SK-N-SH (cell line): ENCODE measurements at places on chromosomes 7 and 10.
A peak's percentile ranks its signal among the peaks of the same experiment; 100 is the strongest.

DNA sequence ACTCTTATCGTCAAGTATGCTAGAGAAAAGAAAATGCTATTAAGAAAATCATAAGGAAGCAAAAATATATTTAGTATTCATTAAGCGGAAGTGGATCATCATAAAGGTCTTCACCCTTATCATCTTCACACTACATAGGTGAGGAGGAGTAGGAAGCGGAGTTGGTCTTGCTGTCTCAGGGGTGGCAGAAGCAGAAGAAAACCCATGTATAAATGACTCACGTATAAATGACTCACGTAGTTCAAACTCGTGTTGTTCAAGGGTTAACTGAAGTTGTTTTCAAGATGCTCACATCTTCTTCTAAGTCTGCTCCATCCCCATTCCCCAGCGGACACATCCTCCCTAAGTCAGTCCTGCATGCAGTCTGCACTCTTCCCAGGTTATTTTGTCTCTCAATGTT is 72.4 kb downstream of the SFMBT2 start:
- DNase-seq = no peak

DNA sequence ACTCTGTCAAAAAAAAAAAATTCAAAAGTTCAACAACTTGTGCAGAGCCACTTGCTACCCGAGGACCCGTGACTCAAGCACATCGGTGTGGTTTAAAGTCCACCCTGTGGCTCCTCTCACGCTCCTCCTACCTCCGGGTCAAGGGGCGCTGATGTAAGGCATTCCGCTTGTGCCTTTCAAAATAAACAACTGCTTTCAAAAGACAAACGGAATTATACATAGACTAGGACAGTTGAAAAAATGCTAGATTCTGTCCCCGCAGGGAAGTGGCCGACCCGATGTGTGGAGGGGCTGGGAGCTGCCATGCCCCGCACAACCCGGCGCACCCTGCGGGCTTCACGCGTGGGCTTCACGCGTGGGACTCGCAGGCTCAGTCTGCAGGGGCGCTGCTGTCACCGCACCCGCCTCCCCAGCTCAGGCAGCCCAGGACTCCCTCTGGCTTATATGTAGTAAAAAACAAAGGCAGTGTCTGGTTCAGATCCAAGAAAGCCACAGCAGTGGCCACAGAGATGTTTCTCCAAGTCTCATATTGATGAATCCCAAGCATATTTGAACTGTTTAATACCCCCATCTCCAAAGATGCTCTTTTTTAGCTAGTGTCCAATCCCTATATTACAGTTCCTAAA is 239.7 kb upstream of the INHBA start:
- no peak for DNase-seq

DNA sequence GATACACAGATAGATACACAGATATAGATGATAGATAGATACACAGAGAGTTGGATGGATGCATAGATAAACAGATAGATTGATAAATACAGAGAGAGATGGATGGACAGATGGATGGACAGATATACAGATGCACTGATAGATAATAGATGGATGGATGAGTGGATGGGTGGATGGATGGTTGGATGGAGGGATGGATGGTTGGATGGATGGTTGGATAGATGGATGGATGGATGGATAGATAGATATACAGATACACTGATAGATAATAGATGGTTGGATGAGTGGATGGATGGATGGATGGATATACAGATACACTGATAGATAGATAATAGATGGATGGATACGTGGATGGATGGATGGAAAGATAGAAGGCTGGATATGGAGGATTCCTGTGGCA is 290.0 kb upstream of the SHH start:
- no peak for DNase-seq

GRCh38 chr10:92756201-92757065 is 66.7 kb downstream of the HHEX start:
- DNase-seq = no peak

- no peak for DNase-seq
These were observed 446.6 kb downstream of the GFRA1 start for GRCh38 chr10:115826396-115826795.

DNA sequence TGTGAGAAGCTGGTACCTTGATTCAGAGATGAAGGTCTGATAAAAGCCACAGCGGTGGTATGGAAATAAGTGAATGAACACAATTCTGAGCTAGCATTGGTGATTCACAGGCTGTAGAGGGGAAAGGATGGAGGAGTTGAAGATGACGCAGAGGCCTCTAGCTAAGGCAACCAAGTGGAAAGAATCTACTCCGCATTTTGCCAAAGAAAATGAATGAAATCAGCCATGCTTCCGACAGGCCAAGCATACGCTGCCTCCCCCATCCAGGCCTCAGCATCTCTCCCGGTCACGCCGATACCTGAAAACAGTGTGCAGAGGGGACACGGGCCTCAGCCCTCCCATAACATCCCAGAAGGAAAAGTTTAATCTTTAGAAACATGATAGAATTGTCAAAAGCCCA is 124.3 kb upstream of the UNC5B start:
- no peak for DNase-seq

DNA sequence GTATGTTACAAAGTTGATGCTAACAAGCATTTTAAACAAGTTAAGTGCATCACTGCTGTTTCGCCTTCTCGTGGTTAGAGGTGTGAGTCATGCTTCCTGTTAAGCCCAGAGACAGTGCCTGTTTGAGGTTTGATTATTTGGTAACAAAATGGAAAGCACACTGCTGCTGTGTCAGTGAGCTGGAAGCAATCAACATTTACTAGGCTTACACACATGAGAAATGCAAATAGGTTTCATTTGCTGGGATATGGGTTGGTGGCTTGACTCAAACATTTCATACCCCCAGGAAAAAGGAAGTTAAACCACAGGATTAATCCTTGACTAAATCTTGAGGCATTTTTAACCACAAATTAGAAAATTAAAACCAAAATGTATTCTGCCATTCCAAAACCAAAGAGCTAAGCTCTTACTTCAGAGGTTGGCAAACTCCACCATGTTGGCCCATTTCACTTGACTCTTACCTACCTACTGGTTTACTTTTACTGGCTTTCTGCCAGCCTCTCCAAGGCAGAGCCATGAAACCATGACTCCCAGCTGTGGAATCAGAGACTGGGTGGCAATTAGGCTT is 139.2 kb downstream of the ETV1 start:
- DNase-seq = peak; percentile 25

GRCh38 chr10:32156031-32156495 is 99.8 kb upstream of the KIF5B start:
- no peak for DNase-seq

- DNase-seq = no peak
These were observed 307.4 kb upstream of the AOAH start for GRCh38 chr7:37031571-37032257.

- DNase-seq = no peak
These were observed 146.7 kb upstream of the KLF14 start for GRCh38 chr7:130880668-130881067.

- no peak for DNase-seq
These were observed 41.4 kb upstream of the ADO start for GRCh38 chr10:62763155-62763554.

DNA sequence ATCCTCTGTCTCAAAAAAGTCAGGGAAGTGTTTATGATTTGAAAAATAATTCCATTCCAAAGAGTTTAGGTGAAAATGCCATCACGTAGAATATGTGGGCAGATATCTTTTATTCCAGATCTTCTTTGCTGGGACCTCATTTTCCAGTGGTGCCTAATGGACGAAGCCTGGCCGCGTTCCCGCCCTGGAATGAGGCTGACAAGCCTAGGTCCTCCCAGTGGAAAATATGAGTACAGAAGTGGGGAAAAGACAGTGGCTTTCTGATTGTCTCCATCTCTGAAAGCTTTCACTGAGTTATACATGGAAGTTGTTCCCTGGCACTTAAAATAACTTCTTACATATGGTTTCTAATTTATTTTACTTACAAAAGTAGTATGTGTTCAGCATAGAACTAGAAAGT is 139.4 kb downstream of the TACC2 start:
- no peak for DNase-seq

- no peak for DNase-seq
These were observed 64.0 kb upstream of the CTTNBP2 start for GRCh38 chr7:117937049-117937752.

DNA sequence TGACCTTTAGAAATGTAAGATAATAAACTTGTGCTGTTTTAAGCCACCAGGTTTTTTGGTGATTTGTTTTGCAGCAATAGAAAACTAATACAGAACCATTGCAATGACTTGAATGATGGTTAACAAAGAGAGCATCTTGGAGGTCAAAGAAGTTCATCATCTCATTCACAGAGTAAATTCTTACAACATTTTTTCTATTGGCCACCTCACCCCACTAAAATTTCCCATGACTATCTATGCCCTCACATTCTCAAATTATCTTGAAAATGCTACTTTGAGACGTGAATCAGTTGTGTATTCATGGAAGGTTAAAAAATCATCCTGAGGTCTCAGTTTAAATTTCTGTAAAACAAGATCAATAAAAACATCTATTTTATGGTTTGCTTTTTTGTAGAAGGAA is 754.2 kb downstream of the SORCS1 start:
- no peak for DNase-seq

- DNase-seq = no peak
These were observed 90.3 kb upstream of the FAM133B start for GRCh38 chr7:92680442-92680841.

GRCh38 chr7:2723138-2723850 is 35.3 kb downstream of the AMZ1 start:
- DNase-seq = no peak

DNA sequence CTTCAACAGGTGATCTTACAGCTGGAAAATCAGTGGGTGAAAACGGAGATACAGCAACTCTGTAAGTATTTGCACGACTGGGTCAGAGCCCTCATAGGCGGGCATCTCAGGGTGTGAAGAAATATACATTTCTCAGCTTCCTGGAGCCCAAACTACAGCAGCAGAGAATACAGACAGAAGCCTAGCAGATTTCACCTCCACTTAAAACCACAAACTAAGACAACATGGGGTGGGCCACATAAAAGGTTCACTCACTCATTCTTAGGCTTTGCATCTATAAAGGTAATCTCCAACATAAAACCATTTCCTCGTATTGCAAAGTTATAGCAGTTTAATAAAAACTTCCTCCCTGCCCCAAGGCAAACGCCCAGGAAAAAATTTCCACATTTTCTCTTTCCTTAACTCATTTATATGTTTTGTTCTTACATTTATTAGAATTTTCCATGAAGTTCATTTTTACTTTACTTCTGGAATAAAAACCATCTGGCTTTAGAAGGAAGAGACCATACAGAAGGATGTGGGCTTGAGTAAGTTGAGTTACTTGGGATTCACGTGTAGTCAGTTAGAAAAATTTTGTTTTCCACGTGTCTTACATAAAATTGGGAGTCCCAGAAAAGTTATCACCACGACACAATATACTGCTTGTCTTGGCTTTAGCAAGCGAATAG is 327.1 kb downstream of the FRMD4A start:
- no peak for DNase-seq

- no peak for DNase-seq
These were observed 44.7 kb upstream of the ZMIZ2 start for GRCh38 chr7:44703921-44704320.

- DNase-seq = no peak
These were observed 5.8 kb upstream of the AEBP1 start for GRCh38 chr7:44098092-44099068.

GRCh38 chr10:44863344-44864047 is 47.6 kb upstream of the TMEM72 start:
- no peak for DNase-seq

DNA sequence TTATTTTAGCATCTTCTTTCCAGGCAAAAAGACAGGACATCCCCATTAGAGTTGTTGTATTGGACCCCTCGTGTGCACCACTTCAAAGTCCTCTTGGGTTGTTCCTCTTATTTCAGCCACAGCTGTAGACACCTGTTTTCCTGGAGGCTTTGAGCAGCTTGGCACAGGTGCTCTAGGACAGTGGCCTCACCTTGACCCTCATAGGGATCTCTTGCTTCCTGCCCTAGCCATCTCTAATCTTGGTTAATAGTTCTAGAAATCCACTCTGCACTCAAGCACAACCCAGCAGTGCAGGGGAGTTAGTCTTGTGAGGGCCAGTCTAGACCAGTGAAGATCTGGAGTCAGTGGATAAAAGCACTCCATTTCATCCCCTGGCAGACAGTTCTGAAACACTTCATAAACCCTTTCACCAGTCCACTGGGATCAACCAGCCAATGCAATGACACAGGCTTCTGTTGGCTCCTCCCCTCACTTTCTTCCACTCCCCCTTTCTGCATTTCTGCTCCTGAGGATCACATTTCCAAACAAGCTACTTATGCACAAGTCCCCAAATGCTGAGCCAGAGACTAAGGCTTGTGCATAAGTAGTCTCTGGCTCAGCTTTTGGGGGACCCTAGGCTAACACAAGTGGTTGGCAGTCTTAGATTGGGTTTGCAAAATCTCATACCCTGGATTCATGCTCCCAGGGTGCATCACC is 131.5 kb upstream of the LAMB4 start:
- no peak for DNase-seq
